Activated CD8-positive, alpha-beta memory T cell treated with anti-CD3 and anti-CD28 coated beads for 48 hours (primary cell): ENCODE measurements at places on chromosomes 11 and 22.

DNA sequence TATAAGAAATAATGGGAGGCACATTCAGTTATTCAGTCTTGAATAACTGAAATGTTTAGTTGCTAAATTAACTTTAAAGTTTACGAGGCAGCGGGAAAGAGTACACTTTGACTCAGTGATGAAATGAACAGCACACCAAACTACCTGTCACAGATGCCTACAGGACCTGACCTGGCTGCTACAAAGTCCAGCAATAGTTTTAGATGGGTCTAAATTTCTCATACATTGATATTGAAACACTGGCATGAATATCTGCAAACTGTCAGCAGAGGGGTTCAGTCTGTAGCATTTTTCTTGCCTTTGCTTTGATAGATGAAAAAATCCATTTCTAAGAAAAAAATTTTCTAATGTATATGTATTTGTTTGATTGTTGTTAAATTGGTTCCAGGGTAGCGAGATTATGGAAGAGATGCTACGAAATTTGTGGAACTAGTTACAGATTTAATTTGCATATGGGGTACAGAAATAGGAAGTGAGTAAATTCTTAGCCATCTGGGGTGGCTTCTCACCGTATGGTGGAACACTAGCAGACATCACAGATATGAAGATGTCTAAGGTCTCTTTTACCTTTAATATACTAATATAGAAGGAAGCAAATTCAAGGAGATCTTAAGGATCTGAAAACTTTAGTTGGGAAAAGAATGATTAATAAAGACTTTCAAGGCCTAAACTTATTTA lies 20.8 kb upstream of the GAB2 start:
- no peak for DNase-seq

- DNase-seq = no peak
These were observed 8.6 kb upstream of the APOBEC3B start for GRCh38 chr22:38973289-38974169.

DNA sequence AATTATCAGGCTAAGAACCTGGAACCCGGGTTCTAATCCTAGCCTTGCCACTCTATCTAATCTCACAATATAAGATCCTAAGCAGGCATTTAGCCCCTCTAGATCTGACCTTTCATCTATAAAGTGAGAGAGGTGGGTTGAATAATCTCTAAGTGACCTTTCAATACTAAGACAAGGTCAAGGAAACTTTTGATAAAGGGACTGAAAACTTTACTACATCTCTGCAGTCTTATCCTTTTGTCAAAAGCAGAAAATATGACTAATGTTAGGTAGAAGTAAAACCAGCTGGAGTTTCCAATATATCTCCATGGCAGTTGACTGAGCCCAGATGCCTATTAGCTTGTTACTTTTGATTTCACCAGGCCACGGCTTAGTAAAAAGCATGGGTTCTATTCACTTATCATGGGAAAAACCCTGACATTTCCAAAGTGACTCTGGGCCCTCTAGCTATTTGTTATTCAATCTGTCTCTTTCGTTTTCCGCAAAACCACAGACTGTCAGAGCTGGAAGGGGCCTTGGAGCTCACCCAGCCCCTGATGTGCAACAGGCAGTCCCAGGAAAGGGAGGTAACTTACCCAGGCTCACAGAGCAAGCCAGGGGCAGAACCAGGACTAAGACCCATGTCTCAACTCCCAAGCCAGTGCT lies 75.8 kb downstream of the RAB30 start:
- DNase-seq = no peak

GRCh38 chr22:21710156-21710555 lies 25.4 kb downstream of the YPEL1 start:
- no peak for DNase-seq

- DNase-seq = no peak
These were observed 11.0 kb upstream of the NRIP3 start for GRCh38 chr11:9014826-9015225.

DNA sequence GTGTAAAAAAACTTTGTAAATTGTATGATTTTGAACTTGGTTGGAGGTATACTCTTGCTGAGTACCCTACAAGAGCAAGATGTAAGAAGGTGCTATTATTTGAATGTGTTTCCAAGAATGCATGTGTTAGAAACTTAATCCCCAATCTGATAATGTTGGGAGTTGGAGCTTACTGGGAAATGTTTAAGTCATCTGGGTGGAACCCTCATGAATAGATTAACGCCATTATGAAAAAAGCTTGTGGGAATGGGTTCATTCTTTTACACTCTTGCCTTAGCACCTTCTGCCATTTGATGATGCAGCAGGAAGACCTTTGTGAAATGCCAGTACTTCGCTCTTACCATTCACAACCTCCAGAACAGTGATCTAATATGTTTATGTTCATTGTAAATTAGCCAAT lies 498.3 kb downstream of the TMEM135 start:
- DNase-seq = no peak

DNA sequence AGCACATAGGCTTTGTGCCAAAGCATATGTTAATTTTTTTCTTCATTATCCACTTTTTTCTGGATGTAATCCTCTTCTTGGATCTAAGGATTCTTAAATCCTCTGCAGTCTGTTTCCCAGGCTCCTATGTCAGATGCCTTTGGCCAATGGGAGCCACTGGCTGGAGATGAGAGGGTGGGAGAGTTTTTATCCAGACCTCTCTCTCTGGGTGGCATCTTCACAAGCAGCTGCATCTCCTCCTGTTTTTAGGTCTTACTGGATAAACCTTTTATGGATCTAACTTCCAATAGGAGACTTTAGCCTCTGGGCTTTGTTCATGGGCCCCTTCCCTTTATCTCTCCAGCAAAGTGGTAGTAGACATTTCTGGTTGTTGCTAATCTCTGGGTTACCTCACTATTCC lies 22.4 kb upstream of the MPPED2 start:
- DNase-seq = no peak

- no peak for DNase-seq
These were observed 46.6 kb downstream of the WNT7B start for GRCh38 chr22:45930324-45930723.

GRCh38 chr22:49800408-49801238 lies 27.1 kb downstream of the BRD1 start:
- DNase-seq = no peak

DNA sequence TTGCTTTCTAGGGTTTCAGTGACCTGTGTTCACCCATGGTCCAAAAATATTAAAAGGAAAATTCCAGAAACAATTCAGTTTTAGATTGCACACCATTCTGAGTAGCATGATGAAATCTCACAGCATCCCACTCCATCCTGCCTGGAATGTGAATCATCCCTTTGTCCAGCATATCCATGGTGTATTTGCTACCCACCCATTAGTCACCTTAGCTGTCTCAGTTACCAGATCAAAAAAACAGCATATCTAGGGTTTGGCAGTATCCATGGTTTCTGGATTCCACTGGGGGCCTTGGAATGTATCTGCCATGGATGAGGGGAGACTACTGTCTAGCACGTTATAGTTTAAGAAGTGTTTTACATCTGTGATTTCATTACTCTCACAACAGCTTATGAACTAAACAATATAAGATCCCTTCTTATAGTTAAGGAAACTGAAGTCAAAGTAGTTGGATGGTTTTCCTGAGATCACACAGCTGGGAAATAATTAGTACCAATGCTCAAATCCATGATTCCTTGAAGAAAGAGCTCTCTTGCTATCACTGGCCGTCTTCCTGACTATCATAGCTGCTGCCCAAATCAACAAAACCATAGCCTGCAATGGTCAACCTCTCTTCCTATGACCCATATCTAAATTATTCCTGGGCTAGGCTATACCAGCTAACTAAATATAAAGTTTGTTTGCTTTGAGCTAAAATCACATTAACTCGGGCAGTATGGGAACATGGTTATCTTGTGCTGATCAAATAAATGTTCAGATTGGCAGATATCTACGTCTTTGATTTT lies 122.6 kb downstream of the MICAL2 start:
- DNase-seq = no peak

GRCh38 chr11:40132912-40133311 lies 1326.5 kb downstream of the LRRC4C start:
- no peak for DNase-seq

DNA sequence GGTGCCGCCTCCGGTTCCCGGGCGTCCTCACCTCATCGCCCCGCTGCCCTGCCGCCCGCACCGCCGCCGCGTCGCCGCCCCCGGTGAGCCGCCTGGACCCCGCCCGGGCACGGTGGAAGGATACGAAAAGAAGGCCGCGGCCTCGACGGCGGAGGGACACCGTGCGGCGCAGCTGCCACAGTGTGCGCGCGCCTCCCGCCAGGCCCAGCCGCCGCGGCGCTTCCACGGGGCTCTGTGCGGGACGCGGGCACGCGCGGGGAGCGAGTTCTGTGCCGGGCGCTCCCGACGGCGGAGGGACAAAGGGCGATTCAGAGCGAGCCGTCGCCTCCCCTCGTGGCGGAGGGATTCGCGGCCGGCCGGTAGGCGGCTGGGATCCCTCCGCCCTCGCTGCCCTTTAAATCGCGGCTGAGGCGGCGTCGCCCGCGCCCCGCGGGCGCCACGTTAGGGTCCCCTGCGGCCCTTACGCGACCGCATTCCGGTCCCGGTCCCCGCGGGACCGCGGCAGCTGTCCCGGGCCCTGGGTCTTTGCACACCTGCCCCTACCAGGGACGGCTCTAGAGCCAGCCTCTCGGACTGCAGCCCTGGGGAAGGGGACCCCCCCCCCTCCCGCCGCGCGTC lies 568 bp upstream of the KMT5B start:
- peak; percentile 57 for DNase-seq

DNA sequence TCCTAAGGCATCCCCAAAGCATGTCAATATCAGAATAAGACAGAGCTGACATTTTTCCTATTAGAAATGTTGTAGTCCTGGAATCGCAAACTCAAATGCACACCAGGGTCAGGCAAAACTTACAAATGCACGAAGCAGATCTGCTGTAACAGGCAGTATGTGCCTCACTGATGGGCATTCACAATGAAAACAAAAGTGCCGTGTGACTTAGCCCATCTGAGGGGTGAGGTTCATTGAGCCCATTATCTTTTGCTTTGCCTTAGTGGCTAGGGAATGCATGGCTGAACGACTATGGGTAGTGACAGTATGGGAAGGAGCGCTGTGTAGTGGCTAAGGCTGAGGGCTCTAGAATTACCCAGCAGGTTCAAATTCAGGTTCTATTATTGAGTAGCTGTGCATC lies 43.1 kb upstream of the RASSF10 start:
- DNase-seq = no peak

- DNase-seq = no peak
These were observed 9.8 kb downstream of the YAP1 start for GRCh38 chr11:102119997-102120396.

DNA sequence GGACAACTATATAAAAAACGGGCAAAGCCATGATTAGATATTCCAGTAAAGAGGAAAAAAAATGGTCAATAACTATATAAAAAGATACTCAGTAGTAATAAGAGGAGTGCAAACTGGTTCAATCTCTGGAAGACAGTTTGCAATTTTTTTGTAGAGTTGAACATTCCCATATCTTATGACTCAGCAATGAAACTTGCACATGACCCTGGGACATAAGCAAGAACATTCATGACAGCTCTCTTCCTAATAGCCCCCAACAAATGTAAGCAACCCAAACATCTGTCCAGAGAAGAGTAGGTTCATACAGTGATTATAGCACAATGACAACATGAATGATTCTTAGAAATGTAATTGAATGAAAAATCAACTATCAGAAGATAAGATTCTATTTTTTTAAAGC lies 21.8 kb upstream of the CSF2RB start:
- DNase-seq = no peak

- no peak for DNase-seq
These were observed 38.5 kb upstream of the GRAMD4 start for GRCh38 chr22:46581538-46582244.

DNA sequence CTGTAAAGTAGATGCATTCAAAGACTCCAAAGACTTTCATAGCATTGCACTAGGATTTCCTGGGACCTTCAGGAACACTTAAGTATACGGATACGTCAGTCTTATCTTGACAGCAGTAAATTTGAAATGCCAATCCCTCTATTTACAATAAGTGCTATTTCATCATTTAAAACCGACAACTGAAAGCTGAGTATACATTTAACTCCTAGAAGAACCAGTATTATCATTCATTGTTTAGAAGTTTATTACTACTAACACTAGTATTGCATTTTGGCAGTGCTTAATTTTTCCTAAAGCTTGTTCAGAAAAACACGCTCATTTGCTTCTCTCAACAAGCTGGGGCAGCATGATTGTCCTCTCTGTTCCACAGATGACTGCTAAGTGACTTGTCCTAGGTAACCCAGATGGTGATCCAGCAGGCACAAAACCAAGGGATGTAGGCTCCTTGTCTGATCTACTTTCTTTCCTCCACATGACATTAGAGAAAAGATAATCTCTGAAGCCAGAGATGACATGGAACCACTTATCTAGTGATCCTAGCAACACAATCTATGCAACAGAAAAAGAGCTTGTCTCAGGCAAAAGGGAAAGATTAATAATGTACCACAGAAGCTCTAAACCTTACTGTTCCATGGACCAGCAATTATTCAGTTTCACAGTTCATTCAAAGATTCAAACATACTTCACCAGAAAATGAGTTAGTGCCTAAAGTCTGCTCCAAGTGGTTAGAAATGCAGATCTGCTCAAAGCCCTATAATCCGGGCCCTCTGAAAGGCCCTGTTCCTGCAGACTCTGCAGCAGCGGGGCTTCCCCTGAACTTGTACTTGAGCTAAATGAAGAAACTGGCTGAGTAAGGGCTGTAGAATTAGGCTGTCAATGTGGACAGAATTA lies 5.2 kb downstream of the MAML2 start:
- DNase-seq = no peak

DNA sequence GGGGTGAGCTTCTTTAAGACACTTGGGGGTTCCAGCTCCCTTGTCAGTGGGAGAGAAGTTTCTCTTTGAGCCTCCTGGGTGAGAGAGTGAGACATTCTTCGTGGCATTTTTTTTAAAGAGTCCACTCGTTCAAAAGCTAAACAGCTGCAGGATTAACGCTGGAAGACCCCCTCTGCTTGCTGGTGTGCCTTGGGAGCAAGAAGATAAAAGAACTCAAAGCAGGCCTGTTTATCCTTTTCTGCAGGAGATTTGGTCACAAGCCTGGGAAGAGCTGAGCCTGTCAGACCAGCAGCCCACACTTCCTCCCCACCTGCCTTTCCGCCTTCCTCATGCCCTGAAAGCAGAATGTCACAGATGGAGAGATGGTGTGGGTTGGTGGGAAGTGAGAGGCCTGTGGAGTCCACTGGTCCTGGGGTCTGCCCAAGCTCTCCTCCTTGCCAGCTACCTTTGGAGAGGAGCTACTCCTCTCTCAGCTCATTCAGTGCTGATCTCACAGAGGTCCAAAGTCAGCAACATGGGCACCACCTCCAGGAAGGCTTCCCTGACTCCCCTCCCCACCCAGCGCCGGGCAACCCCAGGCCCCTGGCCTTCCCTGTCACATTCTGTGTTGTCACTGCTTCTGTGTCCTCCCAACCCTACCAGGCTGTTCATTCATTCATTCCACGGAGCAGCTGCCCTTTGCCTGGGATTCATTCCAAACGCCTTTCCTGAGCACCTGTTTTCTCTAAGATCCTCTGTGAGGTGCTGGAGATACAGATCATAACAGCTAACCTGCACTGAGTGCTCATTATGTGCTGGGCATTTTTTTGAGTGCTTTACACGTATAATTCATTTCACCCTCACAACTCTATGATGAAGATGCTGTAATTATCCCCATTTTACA lies 6.7 kb downstream of the GDPD5 start:
- DNase-seq = no peak
